ENCODE measurements at places on chromosomes 3 and 15. TPM values are rescaled to one million over a fixed set of nuclear protein-coding genes. Genes with fewer than 3 reads are reported as not detected.

Gene GOLGA8T
- not detected for polyA plus RNA-seq

Gene CASR
- 0.02 TPM for polyA plus RNA-seq

DNA sequence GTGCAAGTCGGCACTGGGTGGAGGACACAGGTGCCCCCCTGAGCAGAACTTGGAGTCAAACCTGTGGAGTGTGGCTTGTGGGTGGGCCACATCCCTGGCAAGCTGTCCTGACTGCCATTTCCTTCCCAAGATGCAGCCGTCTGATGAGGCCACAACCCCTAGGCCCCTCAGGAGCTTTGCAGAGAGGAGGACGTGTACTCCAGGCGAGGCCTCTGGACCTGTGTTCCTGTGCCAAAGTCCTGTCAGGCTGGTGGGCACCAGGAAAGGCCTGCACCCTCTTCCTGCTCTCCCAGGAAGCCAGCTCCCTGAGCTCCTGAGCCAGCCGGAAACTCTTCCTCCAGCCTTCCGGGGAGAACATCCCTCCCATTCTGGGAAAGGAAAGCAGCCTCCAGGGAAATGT is 48.5 kb downstream of the CMTM6 start:
- no peak for DNase-seq

GRCh38 chr15:70212286-70212962 is 114.7 kb upstream of the TLE3 start:
- peak; percentile 65 for DNase-seq

Gene SMCO1
- not detected for polyA plus RNA-seq

DNA sequence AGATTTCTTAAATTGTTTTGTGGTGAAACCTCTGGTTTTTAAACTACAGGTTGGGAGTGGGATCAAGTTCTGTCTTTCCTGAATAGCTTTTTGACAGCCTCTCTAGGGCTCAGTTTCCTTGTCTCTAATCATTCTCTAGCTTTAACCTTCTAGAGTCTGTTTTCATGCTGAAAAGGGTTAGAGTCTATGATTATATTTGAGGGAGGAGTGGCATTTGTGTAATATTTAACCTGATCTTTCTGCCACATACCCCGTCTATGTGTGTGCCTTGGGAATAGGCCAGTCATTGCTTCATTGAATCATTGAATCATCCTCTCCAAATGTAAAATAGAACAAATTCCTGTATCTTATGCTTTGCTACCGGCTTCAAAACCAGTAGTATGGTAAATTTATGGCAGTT is 204.9 kb downstream of the KLHL25 start:
- no peak for DNase-seq

Gene NANOGP8
- not detected for polyA plus RNA-seq

Gene ACP3
- 3.5 TPM for polyA plus RNA-seq

DNA sequence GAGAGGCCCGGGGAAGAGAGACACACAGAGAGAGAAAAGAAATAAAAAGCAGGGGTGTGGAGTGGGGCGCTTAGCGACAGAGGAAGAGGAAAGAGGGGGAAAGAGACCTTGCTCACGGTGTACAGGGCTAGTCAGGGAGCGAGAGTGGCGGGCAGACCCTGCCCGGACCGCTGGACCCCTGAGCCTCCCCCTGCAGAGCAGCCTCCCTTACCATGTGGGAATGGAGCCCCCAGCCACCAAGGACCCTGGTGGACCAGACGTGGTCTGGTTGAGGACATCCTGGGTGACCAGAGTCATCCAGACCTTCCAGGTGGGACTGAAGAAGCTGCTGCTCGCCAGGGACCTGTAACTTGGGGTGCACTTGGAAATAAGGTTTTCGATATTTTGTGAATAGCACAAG is 129.6 kb downstream of the CHSY1 start:
- DNase-seq, result no peak

- no peak for DNase-seq
Measured at GRCh38 chr3:33030802-33031201, 66.1 kb downstream of the GLB1 start.

Gene ITIH1
- 0.35 TPM for polyA plus RNA-seq

DNA sequence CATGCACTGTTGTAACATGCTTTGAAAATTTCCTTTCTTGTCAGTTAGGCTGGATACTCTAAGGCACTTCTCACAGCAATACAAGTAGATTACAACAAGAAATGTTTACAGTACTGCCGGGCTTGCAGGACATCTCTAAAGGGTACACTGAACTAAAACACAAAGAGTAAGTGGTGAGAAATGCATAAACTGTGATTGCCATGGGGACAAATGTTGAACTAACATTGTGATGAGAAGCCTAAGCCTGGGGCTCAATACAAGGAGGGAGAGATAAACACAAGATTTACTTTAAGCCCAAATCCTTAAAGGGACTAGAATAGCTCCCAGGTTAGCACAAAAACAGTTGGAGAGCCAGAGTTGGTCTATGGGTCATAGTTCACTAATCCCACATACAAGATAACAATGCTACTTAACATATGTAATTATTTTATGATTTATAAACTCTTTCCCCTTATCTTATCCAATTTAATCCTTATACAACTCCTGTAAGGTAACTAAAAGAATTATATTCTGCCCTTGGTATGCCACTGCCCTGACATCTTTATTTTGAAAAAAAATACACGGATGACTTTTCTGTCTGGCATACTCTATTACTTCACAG is 126.9 kb downstream of the THRB start:
- DNase-seq, result peak; percentile 70

GRCh38 chr3:126538316-126538715 is 14.4 kb downstream of the CHST13 start:
- no peak for DNase-seq

GRCh38 chr3:76405196-76405595 is 619.8 kb upstream of the ZNF717 start:
- no peak for DNase-seq

GRCh38 chr3:53824795-53825194 is 21.4 kb downstream of the CHDH start:
- DNase-seq, result no peak

Gene PARP16
- polyA plus RNA-seq, result 4.6 TPM

DNA sequence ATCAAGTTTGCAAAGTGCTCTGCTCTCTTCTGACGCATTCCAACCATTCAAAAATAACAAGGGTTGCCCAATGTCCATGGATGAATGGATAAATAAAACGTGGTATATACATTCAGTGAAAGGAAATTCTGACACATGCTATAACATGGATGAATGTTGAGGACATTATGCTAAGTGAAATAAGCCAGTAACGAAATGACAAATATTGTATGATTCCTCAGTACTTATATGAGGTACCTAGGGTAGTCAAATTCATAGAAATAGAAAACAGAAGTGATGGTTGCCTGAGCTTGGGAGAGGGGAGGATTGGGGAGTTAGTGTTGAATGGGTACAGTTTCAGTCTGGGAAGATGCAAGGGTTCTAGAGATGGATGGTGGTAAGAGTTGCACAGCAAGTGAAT is 33.9 kb downstream of the SH3BP5 start:
- no peak for DNase-seq

DNA sequence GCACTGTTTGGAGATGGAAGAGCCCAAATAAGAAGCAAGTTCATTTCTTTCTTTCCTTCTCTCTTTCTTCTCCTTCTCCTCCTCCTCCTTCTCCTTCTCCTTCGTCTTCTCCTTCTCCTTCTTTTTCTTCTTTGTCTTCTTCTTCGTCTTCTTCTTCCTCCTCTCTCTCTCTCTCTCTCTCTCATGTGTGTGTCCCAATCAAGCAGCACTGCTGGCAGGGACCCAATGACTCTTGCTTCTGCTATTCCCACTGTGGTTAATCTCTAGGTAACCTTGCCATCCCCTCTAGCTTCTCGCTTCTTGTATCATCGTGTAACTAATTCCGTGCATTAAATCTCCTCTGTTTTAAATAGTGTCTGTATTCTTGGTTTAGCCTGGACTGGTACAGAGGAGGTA is 26.1 kb upstream of the ZNF280D start:
- no peak for DNase-seq

DNA sequence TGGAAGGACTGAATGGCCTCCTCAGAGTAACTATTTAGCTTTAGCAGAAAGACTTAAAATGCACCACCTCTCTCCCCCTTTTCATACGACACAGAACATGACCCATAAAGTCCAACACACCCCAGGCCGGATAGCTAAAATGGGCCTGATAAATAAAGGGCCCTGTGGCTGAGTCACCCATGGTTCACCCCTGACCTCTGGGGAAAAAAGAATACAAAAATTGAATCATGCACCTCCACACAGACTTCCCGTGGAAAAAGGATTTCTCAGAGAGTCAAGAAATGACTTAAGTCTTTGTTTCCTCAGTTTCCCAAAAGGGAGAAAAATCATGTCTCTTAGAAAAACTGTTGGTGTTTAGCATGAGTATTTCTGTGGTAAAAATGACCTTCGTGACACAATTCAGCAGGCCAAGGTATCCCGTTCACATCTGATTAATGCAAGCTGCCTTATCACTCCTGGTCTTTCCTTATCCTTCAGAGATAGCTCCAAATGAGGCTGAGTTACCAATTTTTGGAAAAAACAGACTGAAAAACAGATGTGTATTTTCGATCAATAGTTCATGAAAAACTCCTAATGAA is 34.0 kb upstream of the ARHGEF3 start:
- no peak for DNase-seq

GRCh38 chr3:124584552-124585391 is 145.5 kb upstream of the UMPS start:
- DNase-seq, result peak; percentile 69

GRCh38 chr3:38097446-38098375 is 39.2 kb downstream of the ACAA1 start:
- DNase-seq, result no peak

DNA sequence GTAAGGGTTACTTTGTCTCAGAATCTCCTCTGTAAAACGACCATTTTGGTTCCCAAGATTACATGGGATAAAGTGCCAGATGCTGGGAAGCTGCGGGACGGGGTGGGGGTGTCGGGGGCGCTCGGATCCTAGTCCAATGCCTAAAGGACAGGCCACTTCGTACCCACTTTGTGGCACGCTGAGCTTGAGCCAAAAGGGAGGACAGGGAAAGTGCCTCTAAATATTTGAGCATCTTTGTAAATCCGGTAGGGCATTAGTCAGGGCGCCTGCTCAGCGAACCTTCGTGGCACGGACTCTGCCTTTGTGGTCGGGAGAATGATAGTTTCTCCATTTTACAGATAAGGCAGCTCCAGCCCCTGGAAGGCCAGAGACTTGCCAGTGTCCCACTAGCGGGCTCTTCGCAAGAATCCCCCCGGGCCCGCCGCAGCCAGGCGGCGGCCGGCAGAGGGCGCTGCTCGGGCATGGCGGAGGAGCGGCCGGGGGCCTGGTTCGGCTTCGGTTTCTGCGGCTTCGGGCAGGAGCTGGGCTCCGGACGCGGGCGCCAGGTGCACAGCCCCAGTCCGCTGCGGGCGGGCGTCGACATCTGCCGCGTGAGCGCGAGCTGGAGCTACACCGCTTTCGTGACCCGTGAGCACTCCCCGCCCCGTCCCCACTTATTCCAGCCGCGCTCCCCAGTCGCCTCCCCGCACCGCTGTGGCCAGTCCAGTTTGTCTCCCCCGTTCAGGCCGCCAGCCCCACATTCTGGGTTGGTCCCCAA is 1.8 kb downstream of the RCCD1 start:
- DNase-seq, result peak; percentile 90

Gene HCN4
- 0.06 TPM for polyA plus RNA-seq

GRCh38 chr15:50229336-50229735 is 36.2 kb downstream of the HDC start:
- DNase-seq, result no peak

DNA sequence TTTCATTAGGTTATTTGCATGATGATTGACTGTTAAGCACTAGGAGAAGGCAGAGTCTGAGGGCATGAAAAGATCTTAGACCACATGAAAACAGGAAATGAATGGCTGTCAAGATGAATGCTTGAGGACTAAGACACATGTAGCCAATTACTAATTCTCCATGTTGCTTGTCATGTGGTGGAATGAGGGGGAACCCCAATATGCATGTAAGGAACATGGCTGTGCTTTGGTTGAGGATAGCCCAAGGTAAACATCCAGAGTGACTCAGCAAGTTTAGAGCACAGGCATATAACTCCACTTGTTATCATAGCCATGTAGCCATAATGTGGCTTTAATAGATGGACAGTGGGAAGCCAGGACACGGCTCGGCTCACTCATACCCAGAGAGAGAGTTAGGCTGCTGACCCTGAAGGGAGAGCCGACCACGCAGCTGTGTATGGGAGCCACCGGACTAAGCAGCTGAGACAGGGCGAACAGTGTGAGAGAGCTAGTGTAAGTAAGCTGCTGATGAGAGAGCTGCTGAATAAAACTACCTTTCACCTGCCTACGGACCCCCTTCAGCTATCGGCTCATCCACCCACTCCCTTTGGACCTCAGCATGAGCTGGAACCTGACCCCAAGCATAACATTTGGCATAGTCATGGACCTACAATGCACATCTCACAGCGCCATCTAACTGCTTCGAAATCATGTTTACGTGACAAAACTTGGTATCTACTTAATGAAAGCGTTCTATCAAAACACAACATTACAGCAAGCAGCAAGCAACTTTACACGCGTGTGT is 37.6 kb downstream of the ANO10 start:
- DNase-seq, result no peak

Gene DUOXA1
- 129 TPM for polyA plus RNA-seq

DNA sequence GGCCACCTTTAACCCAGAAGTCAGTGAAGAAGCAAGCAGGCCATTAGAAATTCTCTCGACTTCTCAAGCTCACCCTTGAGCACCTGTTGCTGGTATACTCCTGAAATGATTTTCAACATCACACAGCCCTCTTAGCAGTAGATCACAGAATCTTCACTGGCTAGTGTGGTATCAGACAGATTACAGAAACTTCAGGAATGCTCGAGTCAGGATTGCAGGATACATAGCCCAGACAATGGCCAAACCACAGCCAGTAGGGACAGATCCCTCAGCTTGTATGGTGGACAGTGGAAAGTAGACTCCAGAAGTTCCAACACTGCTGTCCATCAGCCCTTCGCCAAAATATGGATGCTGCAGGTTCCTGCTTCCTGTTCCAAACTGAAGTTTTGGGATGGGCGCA is 4.5 kb upstream of the KLHL40 start:
- no peak for DNase-seq

Gene OSBPL10
- polyA plus RNA-seq, result 3.9 TPM

Gene TTLL13
- 0.11 TPM for polyA plus RNA-seq

GRCh38 chr15:38745626-38746025 is 181.0 kb upstream of the RASGRP1 start:
- no peak for DNase-seq

GRCh38 chr15:29825227-29825626 is 3.0 kb upstream of the TJP1 start:
- DNase-seq, result peak; percentile 62

DNA sequence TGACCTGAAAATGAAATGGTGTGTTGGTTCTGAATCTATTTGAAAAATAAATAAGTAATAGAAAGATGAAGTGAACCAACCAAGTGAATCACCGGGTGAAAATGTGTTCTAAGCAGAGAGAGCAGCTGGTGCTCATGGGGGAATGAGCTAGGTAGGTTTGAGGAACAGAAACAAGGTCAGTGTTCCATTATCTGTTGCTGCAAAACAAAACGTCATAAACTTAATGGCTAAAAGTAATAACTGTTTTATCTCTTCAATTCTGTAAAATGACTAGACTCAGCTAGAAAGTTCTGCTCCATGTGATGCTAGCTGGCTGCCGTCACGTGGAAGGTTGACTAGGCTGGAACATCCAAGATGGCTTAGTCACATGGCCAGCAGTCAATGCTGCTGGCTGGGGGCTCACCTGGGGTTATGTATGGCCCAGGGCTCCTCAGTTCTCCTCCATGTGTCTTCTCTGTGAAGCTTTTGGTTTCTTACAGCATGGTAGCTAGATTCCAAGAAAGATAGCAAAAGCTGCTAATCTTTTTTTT is 13.3 kb upstream of the SH3BP5 start:
- no peak for DNase-seq

Gene HRH1
- 2.3 TPM for polyA plus RNA-seq

All from lung (tissue), 17 donors.